ENCODE measurements at places on chromosomes 7 and 10.

DNA sequence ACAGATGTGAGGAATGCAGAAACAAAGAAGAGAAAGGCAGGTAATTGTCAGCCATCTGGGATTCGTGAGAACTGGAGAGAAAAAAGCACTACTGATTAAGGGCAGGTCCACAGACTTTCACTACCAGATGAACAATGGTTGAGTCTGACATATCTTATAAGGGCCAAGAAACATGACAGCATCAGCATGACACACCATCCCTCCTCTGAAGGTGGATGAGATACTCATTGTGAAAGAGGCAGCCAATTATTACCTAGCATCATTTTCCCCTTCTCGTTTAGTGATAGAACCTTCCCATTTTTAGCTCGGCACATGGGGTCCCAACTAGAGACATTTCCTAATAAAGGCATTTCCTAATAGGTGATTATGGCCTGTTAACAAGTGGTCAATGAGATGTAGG, 19.2 kb upstream of the MET start:
- no peak for DNase-seq

GRCh38 chr7:17600340-17600752, 301.9 kb downstream of the AHR start:
- DNase-seq = no peak

GRCh38 chr7:77309714-77310220, 106.4 kb downstream of the GSAP start:
- DNase-seq = no peak

- peak; percentile 79 for DNase-seq
Observed at GRCh38 chr7:23915236-23915635, 205.2 kb downstream of the STK31 start.

- DNase-seq = no peak
Observed at GRCh38 chr7:72182036-72182435, 230.1 kb downstream of the CALN1 start.

DNA sequence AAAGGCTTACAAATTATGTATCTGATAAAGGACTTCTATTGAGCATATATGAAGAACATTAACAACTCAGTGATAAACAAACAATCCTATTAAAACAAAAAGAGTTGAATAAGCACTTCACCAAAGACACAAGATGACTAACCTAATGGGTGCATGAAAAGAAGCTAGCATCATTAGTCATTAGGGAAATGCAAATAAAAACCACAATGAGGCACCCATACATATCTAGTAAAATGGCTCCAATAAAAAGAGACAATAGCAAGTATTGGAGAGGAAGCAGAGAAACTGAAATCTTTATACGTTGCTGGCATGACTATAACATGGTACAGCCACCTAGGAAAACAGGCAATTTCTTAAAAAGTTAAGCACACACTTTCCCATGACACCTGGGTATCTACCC, 77.6 kb upstream of the ZMIZ1 start:
- DNase-seq = no peak

DNA sequence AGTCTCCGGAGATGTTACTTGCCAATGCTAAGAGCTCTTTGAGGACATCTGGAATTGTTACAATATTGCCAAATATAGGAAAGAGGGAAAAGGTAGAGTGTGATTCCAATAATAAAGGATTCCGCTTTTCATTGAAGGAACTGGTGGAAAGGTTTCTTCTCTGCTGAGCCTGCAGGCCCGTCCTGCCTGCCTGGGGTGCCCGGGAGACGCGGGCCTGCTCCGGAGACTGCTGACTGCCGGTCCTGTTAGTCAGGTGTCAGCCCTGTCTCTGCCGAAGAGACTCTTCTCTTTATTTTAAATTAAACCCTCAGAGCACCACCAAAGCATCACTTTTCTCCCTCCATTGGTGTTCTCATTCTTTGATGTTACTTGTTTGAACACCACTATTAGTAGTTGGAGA, 2.2 kb downstream of the EGFR start:
- no peak for DNase-seq

GRCh38 chr7:926061-927030, 28.1 kb downstream of the ADAP1 start:
- DNase-seq = no peak

DNA sequence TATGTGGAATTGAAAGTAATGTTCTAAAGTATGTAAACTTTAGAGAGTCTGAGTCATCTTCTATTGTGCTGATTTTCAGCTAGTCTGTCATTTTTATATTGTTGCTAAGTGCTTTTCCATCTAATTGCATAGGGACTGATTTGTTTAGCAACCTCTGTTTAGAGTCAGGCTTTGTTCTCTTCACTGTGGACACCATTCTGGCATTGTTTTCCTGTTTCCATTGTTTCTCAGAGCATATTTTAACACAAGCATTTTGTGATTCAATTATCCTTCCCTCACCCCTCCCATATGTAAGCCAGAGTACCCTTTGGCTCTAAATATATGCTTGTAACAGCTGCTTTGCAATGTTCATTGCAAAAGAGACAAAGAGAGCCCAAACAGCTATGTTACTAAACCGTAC, 748.4 kb upstream of the PHF14 start:
- DNase-seq = no peak

- no peak for DNase-seq
Observed at GRCh38 chr7:26891400-26892350, 27.3 kb upstream of the SKAP2 start.

- DNase-seq = no peak
Observed at GRCh38 chr7:80749270-80749669, 110.8 kb downstream of the CD36 start.

- DNase-seq = no peak
Observed at GRCh38 chr7:7510794-7511193, 24.9 kb downstream of the COL28A1 start.

DNA sequence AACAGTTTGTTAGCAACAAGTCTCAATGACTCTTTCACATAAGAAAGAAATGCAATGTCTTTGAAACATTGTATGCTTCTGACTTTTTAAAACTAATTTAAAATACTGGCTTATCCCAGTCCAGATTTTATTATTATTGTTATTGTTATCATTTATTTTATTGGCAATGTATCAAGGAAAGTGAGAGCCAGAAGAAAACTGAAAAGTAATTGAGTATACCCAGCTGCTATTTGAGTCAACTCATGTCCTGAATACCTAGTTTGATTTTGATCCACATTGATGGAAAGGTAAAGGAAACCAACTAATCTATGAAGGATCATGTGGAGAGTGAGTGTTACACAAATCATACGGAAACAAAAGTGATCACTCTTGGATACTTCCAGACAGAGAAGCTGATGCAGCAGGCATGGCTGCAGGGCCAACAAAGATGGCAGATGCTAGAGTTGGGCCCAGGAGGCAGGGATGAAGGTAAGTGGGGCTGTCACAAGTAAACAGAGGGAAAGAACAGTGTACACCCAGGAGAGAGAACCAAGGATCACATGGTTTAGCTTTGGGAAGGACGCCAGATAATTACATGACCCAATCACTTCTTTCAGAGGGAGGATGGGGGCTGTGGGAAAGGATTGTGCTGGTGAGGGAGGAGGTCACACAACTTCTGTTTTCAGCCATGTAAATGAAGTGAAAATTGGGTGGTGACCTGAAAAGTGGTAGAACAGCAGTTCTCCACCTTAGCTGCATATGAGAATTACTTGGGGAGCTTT, 179.2 kb upstream of the NAMPT start:
- DNase-seq = no peak

Data from NCI-H1694 treated with DMSO at 0.1 percent for 48 hours (cell line).